ENCODE measurements at places on chromosomes 1 and 21.

DNA sequence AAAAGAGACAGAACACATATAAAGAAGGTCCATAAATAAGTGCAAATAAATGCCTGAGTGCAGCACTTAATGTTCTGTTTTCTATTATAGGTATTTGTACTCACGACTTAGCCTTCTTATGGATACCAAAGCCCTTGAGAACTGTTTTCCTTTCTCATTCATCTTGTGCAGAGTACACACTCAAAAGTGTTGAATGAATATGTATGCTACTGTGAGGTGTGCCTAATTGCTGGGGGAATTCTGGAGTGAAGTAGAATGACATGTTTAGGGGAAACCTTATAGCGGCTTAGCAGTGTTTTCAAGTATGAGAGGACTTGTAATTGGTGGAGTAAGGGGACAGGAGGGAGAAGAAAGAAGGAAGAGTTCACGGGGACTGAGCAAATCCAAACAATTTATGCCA, 157.6 kb downstream of the CACNA1E start:
- DNase-seq = no peak

DNA sequence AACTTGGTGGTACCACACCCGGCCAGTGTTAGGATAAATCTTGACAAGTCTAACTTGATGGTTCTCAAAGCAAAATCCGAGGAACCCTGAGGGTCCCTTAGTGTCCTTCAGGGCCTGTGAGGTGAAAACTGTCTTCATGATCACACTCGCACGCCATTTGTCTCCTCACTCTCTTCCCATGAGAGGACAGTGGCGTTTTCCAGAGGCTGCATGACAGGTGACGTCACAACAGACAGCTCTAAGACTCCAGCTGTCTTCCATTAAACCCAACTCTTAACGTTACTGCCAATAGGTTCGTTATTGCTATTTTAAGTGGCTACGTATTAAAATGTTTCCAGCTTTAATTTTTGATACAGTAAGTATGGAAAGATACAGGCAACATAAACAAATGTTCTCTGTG, 13.8 kb downstream of the CFAP74 start:
- DNase-seq = no peak

- no peak for DNase-seq
These were observed 28.5 kb downstream of the DENND2C start for GRCh38 chr1:114641377-114641776.

DNA sequence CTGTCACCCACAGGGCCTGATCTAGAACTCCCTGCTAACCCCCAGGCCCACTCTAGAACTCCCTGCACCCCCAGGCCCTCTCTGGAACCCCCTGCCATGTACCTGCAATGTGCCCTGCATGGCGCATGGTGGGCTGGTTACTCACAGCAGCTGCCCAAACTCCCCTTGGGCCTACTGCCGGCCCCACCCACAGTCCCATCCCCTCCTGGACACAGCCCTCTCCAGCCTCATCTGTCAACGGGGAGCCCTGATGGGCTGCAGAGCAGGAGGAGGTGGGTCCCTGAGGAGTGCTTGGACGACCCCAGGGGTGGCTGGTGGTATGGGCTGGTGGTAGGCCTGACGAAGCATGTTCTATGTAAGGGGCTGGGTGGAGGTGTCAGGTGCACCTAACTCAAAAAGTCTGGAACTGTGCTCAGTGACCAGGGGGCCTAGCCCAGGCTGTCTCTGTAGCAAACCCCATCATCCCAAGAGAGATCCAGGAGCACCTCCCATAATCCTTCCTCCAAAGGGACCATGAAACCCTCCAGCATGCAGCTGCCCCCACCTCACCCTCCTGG, 19.0 kb upstream of the PRSS38 start:
- no peak for DNase-seq

GRCh38 chr1:38213646-38214434, 167.2 kb upstream of the POU3F1 start:
- DNase-seq = no peak

- DNase-seq = no peak
These were observed 84.2 kb downstream of the LACTBL1 start for GRCh38 chr1:22888320-22889075.

DNA sequence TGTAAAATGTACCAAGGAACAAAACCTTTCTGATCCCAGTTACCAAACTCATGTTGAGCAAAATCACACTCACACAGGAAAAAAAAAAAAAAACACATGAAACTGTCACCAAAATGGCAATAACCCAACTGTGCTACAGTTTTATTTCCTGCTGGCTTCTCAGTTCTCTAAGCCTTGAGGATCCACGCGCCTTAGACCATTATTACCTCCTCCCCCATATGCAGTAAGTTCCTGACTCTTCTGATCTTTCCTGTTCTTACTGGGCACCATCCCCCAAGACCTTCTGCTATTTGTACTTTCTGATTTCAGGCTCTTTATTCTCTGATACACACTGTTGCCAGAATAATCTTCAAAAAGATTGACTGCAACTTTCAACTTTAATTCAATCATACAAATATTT, 79.6 kb downstream of the SLC45A1 start:
- DNase-seq = no peak

GRCh38 chr1:7489586-7489985, 281.5 kb upstream of the VAMP3 start:
- no peak for DNase-seq

DNA sequence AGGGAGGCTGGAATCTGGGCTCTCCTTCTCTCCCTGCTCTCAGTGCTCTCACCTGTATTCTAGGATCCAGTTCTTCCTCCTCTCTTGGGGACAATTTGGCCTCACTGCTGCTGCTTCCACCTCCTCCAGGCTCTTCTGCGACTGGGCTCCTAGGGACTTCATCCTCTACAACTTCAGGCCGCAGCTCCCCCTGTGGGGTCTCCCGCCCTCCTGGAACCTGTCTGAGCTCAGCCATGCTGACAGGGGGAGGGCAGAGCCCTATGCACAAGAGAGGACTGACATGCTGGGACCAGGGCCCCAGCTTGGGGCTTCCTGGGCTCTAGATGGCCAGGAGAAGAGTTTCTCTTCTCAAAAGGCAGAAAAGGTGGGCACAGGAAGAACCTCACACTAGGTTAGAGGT, 1.0 kb downstream of the SH3BP5L start:
- no peak for DNase-seq

GRCh38 chr21:29351691-29352090, 53.0 kb downstream of the BACH1 start:
- no peak for DNase-seq

GRCh38 chr1:192852001-192852947, 43.4 kb downstream of the RGS2 start:
- DNase-seq = no peak

DNA sequence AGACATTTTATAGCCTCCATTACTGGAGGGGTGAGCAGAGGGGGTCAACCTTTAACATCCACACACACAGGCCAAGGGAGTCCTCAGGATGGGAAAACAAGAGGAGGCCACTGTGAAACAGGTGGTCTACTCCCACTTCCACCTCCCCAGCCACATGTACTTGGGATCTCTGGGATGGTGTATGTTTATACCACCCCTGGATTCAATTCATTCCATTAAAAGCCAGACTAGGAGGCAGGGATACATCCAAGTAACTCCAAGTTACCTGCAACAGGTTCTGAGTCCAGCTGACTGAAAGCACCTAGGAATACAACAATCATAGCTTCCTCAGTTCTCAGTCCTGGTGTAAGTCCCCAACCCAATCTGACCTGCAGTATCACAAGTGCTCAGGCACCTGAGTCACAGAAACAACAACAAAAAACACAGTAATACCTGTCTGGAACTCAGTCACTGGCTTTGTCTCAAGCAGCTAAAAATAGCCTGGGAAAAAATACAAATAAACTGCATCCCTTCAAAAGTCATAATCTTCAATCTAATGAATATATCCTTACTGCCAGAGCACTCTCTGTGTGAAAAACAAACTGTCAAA, 9.8 kb downstream of the ERI3 start:
- DNase-seq = no peak

DNA sequence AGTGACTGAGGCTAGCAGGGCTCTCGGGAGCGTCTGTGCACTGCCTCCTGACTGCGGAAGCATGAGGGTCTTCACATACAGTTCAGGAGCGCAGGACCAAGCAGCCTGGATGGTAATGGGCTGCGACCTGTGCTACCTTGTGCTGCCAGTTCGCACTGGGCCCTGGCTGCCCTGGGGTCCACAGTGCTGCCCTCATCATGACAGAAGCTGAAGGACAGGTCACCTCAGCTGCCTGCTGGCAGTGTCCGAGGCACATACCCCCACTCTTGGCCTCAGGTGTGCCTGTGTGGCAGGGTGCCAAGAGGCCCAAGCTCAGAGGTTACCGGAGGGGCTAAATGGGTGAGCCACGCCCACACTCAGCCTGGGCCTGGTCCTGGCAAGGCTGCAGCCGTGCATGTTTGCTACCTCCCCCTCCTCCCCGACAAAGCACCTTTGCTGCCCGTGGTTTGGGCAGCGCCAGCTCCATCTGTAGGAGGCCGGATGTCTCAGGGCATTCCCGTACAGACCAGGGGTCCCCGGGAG, 4.4 kb downstream of the JMJD4 start:
- no peak for DNase-seq

GRCh38 chr1:115507901-115508300, 133.9 kb upstream of the VANGL1 start:
- no peak for DNase-seq

DNA sequence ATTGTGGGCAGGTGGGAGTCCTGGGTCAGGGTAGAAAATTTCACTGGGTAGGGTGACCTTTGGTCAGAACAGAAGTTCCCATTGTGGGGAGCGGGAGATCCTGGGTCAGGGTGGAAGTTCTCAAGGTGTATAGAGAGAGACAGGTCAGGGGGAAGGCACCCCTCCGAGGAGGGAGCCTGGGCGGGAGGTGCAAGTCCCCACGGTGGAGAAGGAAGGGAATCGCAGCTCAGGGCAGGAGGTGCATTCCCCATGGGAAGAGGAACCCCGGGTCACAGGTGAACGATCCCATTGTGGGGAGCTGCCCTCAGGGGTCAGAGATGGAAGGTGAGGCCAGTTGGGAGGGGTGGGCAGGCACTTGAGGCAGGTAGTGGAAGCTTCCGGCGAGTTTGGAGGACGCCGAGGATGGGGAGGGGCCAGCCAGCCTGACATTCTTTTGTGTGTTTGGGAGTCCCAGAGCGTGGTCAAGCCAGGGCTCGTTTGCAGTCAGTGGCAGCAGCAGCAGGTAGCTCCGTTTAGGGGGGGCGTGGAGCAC, 637 bp downstream of the LYPLA2 start:
- no peak for DNase-seq

- DNase-seq = no peak
These were observed 728.4 kb upstream of the ADAMTS5 start for GRCh38 chr21:27695246-27695645.

DNA sequence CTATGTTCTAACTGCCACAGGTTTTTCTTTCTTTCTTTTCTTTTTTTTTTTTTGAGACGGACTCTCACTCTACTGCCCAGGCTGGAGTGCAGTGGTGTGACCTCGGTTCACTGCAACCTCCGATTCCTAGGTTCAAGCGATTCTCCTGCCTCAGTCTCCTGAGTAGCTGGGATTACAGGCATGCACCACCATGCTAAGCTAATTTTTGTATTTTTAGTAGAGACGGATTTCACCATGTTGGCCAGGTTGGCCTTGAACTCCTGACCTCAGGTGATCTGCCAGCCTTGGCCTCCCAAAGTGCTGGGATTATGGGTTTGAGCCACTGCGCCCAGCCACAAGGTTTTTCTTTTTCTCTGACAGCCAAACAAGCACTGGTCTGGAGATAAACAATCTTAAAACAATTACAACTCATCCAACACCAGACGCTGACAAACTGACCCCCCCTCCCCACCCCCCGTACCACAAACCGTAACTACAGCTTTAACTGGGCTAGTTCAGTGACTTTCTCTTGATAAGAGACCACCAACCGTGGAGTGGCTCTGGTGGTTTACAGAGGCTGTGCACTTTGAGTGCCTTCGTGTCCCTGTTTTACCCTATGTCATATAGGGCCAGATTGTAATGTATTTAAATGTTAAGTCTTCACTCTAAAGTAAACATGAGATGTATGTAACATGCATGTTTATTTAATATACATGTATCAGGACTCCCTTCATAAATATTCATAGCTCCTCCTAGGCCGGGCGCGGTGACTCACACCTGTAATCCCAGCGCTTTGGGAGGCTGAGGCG, 19.5 kb upstream of the PUM1 start:
- no peak for DNase-seq

- DNase-seq = no peak
These were observed 26.3 kb downstream of the ADAMTS1 start for GRCh38 chr21:26818906-26819305.

- no peak for DNase-seq
These were observed 621.5 kb upstream of the ADGRL2 start for GRCh38 chr1:81179242-81179641.

DNA sequence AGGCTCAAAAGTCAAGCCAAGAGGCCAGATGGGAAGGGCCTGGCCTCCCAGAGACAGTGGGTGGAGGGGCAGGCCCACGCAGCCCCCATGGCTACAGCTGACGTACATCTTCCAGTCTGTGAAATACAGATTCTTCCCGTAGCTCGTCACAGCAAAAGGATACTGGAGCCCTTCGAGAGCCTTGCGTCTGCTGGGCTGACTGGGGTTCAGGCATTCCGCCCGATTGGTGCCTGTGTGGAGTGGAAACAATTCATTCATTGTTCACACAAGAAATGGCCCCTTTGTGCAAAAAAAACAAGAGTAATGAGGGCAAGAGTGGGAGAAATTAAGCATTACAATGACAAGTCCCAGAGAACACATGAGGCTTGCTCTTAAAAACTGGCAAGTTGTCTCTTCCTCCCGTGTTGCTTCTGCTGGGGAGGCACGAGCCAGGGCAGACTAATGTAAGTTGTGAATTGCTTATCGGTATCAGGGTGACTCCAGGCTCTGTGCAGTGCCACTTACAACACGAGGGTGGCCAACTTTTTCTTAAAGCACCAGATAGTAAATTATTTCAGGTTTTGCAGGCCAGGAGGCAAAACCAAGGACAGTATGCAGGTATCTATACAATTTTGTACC, 85.1 kb downstream of the NID1 start:
- peak; percentile 9 for DNase-seq

DNA sequence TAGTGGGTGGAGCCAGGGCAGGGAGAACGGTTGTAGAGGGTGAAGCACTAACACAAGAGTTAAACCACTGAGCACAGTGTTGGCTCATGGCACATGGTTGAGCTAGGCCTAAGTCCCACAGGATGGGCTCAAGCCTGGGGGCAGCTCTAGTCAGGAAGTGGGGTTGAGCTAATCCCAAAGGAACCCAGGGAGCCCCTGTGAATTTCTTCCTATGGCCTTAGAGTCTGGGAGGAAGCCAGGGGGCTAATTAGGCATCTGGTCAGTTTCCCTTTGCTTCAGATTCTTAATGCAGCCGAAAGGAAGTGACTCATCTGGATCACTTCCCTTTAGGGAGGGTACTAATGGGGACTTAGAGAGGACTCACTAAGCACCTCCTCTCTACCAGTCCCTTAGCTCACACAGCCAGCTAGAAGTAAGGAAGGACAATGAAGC, 10.1 kb downstream of the CFAP45 start:
- no peak for DNase-seq

All from amygdala (tissue), 56 donors.